ENCODE measurements at places on chromosomes 5 and 9.

DNA sequence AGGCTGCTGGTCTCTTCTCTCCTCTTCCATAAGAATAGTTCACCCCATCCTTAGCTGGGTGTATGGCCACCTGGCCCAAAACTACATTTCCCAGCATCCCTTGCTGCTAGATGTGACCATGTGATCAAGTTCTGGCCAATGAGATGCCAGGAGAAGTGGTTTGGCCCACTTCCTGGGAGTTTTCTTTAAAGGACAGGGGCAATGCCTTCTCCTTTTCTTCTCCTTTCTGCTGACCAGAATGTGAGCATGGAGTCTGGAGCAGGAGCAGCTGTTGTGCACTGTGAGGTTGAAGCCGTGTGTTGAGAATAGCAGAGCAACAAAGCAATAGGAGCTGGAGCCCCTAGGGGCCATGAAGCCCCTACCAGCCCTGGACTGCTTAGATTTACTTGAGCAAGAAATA lies 36.8 kb downstream of the C9orf50 start:
- peak; percentile 37 for DNase-seq

DNA sequence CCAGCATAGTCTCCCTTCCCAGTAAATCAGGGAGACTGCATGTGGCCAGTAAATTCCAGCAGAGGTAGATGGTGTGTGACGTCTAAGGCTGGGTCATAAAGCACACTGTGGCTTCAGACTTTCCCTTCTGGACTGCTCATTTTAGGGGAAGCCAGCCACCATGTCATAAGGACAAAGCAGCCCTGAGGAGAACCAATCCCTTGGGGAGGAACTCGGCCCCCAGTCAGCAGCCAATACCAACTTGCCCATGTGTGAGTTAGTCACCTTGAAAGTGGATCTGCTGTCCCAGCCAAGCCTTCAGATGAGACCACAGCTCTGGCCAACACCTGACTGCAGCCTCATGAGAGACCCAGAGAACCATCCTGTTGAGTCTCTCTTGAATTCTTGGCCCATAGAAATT lies 14.7 kb upstream of the NINJ1 start:
- no peak for DNase-seq

DNA sequence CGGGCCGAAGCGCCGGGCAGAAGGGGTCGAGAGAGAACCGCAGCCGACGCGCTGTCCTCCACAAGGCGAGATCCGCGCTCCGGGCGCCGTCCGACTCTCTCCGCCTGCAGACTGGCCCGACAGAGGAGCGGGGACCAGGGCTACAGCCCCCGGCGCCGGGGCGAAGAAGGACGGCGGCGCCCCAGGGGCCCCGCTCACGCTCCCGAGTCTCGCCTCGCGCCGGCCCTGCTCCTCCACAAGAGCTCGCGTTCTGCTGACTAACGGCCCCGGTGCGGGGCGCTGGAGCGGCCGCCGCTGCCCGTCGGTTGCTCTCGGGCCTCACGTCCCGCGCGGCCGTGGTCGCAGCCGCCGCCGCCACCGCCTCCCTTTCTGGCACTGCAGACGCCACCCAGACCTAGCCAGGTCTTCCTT lies 338 bp downstream of the ABHD17B start:
- DNase-seq: no peak

DNA sequence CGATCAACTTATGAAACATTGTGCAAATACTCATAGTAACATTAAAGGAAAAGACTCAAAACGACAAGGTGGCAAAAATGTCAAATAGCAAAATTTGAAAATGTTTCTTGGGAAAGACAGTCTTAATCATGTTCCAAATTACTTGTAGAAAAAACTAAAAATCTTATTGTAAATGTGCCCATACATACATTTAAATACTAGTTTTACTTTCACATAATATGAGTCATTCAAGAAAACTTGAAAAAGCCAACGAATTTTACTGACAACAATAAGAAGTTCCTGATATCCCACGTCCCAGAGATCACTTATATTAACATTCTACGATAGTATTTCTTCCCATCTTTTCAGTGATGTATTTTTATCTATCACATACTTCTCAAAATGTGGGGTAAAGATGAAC lies 13.7 kb downstream of the MLLT3 start:
- no peak for DNase-seq
